NCI-H524 (cell line): ENCODE measurements at places on chromosomes 12 and 14.

DNA sequence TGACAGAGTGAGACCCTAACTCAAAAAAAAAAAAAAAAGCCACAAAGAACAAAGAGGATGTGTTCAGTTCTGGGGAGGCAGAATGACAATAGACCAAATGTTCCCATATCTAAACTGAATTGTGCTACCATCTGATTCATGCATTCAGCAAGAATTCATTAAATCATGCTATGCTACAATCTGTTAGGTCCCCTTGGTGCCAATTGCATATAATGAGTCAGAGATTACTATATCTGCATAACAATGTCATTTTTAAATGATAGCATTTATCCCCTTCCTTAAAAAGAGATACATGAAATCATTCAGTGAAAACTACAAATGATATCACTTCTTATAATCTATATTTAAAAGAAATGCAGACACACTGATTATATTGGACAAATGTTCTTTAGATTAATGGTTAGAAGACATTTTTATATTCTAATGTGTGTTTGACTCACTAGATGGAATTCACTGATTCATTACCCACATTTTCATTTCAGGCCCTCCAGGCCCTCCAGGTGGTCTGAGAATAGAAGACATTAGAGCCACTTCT lies 207.6 kb upstream of the PDZRN4 start:
- DNase-seq, result no peak

GRCh38 chr14:101066826-101067510 lies 163.4 kb upstream of the RTL1 start:
- DNase-seq, result no peak

- DNase-seq, result no peak
These were observed 147.1 kb upstream of the PLEKHA5 start for GRCh38 chr12:18982226-18982949.

DNA sequence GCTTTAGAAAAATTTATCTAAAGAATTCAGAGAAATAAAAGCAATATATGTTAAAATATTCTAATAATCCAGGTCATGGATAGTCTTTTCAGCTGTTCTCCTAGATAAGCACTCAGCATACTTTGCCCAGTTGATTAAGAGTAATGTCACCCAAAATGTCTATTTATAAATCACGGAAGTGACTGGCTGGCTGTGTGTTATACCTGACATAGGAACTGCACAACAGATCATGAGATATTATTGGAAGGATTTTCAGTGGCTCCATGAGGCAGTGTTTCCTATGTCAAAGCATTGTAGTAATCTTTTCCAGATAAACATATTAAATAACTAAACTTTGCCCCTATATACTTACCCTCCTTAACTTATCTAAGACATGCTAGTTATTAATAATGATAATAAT lies 128.8 kb downstream of the ITPR2 start:
- DNase-seq, result no peak
